ENCODE measurements at places on chromosomes 6 and 20. TPM values are rescaled to one million over a fixed set of nuclear protein-coding genes. Genes with fewer than 3 reads are reported as not detected.

Gene CNKSR3
- 5.7 TPM for total RNA-seq

Gene MEI4
- not detected for total RNA-seq

Gene C6orf58
- total RNA-seq = 2.2 TPM

Gene NMBR
- total RNA-seq = not detected
